ENCODE measurements at places on chromosomes 13 and 19.

- peak; percentile 34 for DNase-seq
These were observed 6.8 kb upstream of the ZNF283 start for GRCh38 chr19:43820098-43820883.

DNA sequence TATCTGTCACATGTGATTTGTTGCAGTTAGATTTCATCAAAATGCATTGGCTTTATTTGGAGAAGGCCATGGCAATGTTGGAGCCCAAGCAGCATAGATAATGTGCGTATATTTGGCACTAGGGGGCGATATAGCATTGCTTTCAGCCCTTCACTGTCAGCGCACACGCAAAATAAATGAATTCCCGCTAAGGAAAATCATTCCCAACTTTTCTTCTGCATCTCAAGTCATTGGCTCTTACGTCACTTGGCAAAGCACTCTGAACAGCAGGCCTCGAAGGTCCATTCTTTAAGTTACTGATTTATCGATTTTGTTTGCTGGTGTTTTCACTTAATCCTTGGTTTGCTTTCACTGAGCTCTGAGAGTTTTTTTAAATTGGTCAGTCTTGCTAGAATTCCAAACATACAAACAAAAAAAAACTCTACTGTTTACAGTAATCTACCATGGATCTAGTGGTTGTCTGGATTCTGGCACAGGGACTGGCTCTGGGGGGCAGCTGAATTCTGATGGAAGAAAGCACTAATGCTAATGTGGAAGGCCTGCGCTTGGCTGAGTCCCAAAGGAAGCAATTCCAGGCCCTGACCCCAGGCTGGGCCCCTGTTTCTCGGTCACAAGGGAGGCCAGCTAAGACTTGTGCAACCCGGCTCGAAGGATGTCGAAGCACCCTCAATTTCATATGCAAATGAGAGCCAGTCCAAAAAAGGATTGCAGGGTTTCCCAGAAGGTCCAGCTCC, 97.7 kb upstream of the IPO5 start:
- peak; percentile 78 for DNase-seq

GRCh38 chr13:111326981-111327642, 6.7 kb downstream of the TEX29 start:
- no peak for DNase-seq

- no peak for DNase-seq
These were observed 34.3 kb downstream of the CCL25 start for GRCh38 chr19:8086849-8087248.

- DNase-seq: no peak
These were observed 27.6 kb upstream of the TPT1 start for GRCh38 chr13:45368571-45368970.

DNA sequence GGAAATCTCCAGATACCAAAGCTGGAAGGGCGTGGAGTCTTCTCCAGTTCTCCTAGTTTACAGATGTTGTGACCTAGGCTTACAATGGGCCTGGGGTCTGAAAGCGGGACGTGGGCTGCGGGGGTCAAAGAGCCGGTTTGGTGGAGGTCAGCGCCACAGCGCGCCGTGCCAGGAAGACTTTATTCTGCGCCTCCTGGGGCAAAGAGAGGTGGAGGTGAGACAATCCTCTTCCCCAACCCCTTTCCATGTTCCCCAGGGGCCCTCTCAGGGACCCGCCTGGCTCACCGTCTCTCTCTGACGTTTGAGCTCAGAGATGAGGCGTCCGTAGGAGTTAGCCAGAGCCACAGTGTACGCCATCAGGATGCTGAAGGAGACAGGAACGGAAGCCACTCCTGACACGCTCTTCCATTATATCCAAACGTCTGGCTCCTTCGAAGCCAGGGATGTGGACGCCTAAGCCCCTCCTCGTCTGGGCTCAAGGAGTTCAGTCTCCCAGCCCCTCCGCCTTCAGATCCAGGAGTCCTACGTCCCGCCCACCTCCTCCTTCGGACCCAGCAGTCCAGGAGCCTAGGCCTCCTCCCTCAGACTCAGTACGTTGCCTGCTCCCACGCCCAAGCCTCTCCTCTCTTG, 776 bp upstream of the LENG1 start:
- no peak for DNase-seq

- DNase-seq: no peak
These were observed 150.2 kb upstream of the VSTM2B start for GRCh38 chr19:29375429-29376119.

- no peak for DNase-seq
These were observed 81.0 kb upstream of the MBNL2 start for GRCh38 chr13:97141097-97141496.

- DNase-seq: no peak
These were observed 29.4 kb upstream of the ZNF507 start for GRCh38 chr19:32316034-32316433.

- no peak for DNase-seq
These were observed 10.1 kb downstream of the ZNF714 start for GRCh38 chr19:21092109-21092508.

DNA sequence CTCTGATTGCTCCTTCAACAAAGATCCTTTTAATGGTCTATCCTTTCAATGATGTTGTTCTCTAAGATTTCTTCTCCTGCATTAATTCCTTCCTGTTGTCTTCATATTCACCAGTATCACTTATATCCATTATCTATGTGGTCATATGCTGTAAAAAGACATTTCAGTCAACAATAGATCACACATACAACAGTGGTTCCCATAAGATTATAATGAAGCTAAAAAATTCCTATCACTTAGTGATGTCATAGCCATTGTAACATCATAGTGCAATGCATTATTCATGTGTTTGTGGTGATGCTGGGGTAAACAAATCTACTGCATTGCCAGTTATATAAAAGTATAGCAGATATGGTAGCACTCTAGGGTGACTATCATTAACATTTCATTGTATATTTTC, 266.1 kb downstream of the LHFPL6 start:
- no peak for DNase-seq

- no peak for DNase-seq
These were observed 385.2 kb downstream of the PCDH9 start for GRCh38 chr13:66844933-66845332.

- peak; percentile 49 for DNase-seq
These were observed 31.6 kb upstream of the SLC46A3 start for GRCh38 chr13:28750187-28751045.

DNA sequence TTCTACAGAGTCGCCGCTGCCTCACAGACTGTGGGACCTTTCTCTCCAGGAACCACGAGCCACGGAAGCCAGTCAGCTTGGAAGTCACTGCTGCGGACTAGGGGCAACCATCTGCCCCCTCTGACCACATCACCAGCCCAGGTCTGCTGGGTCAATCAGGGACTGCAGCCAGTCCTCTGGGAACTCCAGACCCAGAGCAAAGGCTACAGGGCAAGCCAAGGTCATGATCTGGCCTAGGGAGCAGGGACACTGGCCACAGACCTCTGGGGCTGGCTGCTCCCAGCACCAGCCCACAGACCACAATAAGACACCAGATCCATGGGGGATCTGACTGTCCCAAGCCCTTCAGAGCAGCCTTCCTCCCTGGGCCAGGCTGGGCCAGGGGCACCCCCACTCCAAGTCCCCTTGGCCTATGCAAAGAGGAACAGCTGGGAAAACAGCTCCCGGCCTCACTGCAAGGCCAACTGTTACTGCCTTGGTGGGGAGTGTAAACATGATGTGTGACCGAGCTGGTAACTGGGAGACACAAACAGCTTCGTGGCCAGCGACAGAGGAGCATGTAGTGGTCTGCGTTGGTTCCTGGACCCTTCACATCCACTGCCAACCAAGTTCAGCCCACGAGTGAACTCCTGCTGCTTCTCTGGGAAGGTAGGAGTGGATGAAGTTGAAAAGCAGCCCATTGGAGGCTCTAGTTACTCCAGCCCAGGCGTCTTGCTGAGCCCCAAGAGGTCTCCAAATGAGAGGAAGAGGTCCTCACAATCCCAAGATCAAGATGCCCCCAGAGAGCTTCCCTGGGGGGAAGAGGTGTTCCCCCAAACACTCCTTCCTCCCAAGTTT, 1.5 kb downstream of the AKT2 start:
- DNase-seq: no peak

GRCh38 chr13:19817510-19818158, 34.9 kb upstream of the PSPC1 start:
- DNase-seq: no peak
